Activated CD8-positive, alpha-beta memory T cell treated with anti-CD3 and anti-CD28 coated beads for 4 hours (primary cell): ENCODE measurements at places on chromosomes 12 and 14.
A peak's percentile ranks its signal among the peaks of the same experiment; 100 is the strongest.

- no peak for DNase-seq
These were observed 8.8 kb downstream of the AICDA start for GRCh38 chr12:8603856-8604255.

- DNase-seq: no peak
These were observed 228.9 kb upstream of the AMIGO2 start for GRCh38 chr12:47308672-47309071.

GRCh38 chr14:76715101-76715500, 46.2 kb upstream of the VASH1 start:
- DNase-seq: no peak

GRCh38 chr12:12704593-12705230, 8.7 kb upstream of the GPR19 start:
- DNase-seq: no peak

DNA sequence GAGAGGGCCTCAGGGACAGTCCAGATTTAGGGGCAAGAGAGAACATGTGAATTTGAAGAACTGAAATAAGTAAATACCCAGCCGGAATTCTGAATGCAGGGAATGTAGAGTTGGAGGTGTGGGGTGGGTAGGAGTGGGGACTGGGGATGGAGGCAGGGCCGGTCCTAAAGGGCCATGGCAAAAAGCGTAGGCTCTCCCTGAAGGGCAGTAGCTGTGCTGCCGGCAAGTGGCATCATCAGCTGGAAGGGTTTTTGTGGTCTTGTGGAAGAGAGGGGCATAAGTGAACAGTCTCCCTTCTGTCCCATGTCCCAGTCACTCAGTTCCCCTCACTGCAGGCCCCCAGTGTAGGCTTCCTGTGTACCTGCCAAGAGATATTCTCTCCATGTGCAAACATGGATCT, 104.6 kb downstream of the GCH1 start:
- DNase-seq: no peak

DNA sequence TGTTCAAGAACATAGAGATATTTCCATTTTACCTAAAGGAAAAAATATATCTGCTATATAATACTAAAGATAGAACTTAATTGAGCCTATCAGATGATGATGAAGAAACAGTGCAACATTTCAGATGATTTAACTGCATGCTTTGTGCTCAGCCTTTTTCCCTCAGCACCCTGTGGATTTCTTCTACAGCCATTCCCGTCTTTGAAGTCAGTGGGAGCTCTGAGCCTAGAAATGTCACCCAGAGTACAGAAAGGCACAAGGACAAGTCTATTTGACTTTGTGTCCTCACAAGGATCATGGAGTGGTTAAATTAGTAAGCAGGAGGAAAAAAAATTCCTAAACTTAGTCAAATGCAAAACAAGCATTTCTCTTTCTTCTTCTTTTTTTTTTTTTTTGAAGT, 994.0 kb upstream of the FLRT2 start:
- DNase-seq: no peak

DNA sequence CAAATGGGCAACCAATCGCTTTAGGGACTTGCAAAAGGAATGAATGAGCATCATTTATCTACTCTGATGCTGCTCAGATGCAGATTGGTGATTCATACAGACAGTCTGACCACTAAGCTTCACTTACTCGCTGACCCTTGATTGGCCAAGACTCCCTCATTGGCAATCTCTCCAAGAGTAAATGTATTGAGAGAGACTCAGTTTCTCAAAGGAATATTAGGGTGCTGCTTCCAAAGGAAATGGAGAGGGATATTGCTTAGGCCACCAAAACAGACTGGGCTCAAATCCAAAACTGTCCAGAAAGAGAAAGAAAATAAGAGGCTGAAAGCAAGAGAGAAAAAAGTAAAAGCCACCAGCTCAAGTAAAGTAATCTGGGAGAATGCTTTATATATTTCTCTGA, 785.2 kb downstream of the GALC start:
- DNase-seq: no peak

GRCh38 chr12:29816874-29817725, 33.4 kb upstream of the TMTC1 start:
- no peak for DNase-seq

DNA sequence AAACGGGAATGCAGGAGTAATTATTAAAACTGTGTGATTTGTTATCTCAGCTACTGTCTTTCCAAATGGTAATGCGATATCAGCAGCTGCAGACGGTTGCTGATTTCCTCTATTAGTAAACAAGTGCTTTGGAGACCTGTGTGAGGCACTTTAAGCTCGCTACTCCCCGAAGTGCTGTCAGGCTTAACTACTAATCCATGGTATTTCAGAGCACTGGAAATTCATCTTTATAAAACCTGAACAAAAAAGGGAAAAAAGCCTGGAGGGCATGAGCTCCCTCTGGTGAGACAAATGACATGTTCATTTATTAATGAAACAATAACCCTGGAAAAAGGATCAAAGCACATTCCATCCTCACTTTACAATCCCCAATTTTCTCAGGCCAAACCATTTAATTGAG, 143.6 kb upstream of the OTX2 start:
- DNase-seq: no peak

DNA sequence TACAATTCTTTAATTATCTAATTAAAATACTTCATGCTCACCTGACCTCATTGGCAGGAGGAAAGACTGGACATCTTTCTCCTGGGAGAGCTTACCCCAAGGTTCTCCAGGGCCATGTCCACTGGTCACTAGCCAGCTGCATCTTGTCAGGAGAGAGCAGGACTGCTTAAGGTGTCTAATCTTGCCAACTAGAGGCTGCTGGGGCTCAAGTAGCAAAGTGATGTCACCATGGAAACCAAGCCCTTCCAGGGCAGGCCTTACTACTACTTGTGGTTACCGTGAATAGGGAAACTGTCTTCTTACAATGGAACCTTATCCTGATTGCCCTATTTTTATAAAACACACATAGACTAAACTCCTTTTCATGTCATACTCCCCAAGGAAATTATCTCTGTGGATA, 376.4 kb downstream of the SNAPC1 start:
- DNase-seq: no peak

DNA sequence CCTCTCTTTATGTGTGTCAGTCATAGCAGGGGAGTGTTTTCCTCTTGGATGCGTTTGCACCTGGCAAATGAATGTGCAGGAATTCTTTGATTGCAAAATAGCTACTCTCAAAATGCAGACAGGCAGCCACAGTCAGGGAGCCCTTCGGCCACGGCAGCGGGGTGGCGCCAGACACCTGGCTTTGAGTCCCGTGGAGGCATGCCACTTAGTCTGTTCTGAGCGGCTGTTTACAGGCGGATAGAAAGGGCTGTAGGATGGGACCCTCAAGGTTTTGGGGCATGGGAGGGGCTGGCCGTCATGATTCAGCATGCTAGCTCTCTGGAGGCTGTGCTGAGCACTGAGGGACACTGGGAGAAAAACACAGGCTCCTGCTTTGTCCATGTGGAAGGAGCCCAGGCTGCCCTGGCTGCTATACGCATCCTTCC, 117.1 kb downstream of the SLC25A47 start:
- no peak for DNase-seq

DNA sequence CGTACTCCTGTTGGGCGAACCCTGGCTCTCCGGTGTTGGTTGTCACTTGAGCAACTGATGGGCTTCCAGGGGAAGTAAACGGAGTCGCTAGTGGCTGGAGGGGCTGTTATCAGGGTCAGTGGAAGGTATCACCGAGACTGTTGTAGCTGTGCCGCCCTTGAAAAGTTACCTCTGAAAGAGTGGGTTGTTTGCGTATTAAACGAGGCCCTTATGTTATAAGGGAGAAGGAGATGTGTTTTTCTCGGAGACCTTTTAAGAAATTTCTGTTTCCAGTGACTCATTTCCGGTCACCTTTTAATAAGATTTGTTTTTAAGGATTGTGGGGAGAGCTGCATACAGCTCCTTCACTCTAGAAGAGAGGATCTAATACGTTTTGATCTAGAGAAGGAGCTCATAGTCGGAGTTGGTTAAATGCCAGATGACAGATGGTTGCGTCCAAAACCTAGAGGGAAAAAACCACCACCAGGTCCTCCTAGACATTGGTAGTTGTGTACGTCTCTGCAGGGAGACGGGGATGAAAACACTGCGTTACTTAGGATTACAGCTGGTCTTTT, 750 bp upstream of the DBX2 start:
- DNase-seq: no peak

GRCh38 chr14:90968025-90968424, 92.4 kb downstream of the RPS6KA5 start:
- DNase-seq: no peak

- peak; percentile 48 for DNase-seq
These were observed 3.2 kb upstream of the SYNE3 start for GRCh38 chr14:95519699-95520098.

DNA sequence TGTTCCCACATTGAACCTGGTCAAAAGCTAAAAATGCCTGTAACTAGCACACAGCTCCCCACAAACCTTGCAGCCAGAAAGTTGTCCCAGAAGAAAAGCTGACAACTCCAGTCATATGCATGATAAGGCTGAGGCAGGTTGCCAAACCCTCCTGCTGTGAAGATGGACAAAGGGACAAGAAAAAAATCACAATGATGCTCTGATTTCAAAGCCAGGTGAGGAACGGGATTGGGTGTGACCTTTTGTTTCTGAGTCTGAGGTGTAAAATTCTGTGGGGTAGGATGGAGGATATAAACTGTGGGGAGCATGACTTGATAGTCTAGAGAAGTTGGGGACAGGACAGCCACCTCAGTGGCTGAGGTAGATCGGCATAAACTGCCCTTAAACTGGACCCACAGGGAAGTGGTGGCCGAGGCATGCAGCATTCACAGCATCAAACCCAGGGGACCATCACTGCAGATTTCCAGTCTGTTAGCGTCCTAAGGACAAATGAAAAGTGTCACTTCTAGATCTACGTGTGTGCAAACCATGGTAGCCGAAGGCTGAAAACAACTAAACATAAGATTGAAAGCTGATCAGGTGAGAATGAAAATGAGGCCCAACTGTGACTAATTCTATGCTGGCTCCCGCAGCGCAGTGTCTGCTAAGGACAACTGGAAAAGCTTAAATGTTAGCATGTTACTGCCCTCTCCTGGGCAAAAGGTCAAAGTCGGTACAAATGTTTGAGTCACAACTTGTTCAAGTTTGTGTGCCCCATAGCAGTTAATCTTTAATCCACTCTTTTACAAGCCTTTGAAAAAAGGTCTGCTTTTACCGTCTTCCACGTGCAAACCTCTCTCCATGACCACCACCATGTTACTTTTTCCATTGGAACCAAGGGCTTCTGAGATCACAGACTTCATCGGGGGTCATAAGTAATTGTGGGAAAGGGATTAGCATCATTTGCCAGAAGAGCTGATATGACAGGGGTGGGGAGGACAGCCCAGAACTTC, 39.8 kb downstream of the GRIN2B start:
- no peak for DNase-seq

DNA sequence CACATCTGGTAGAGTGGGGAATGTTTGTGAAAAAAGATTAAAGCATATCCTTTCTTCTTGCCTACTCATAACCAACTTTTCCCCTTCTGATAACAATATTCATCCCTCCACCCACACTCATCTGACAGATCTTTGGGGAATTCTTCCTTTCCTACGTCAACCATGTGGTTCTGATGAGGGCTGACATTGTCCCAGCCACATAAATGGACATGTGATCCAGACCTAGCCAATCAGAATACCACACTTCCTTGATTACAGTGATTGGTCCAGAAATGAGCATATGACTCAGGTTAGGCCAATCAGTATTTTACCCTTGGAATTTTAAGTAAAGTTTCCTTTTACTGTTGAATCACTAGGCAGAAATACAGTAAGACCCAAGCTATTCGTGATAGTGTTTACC, 58.9 kb downstream of the GPR65 start:
- DNase-seq: no peak

DNA sequence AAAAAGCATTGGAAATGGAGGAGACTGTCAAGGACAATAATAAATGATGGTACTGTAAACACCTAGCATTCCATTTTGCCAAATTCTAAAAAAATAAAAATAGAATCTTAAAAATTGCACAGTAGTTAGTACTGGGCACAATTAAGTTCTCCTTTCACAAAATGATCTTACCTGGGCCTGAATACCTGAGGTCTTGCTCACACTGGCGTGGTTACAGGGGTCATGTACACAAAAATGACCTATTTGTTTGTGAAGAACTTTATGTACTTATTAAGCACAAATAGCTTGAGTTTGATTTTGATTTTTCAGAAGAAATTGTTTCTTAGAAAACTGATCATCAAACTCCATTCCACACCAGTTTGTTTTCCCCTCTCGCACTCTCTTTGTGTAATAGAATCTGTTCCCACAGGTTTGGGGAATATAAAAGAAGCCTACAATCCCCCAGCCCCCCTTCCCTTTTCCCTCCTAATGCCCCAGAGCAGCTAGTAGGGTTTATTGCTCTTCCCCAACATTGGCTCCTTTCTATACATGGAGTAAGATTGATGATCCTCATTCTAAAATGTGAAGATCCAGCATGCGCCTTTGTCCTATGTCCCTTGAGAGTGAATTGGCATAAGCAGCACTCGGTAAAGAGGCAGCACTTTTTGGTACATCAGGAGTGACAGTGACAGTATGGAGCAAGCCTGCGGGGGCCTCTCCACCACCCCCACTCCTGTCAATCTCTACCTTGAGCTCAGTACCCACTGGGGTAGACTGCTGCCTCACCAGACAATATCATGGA, 204.3 kb downstream of the ASCL1 start:
- no peak for DNase-seq

DNA sequence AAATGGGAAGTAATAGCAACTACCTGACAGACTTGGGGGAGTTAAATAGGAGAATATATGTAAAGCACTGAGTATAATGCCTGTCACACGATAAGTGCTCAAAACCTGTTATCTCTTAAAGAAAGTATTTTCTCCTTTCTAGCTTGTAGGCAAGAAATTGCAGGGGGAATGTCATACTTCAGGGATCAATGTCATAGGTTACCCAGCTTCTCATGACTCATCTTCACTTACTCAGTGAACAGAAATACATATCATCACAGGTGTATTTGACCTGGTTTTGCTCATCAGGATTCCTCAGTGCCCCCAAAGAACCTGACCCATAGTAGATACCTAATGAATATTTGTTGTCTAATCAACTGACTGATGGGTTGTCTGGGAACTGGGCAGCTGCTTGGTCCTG, 285.0 kb upstream of the ATP2B1 start:
- no peak for DNase-seq

GRCh38 chr12:95480230-95480629, 6.3 kb downstream of the METAP2 start:
- no peak for DNase-seq

DNA sequence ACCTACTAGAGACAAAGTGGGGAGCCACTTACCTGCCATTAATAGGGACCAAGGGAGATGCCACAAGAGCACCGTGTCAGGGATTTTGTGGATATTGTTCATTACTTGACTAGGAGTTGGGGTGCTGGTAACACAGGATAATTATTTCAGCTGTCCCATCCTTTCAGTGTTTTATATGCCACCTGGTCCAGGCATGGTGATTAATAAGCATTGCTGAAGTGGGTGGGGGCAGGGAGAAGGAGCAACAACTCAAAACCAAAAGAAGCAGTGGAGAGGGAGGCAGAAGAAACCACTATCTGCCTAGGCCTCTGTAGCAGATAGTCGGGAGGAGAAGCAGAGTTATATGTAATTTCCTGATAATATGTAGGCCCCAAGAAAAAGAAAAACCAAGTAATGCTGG, 184.6 kb downstream of the NPAS3 start:
- no peak for DNase-seq
